Dorsolateral prefrontal cortex (tissue), 122 donors: ENCODE measurements at places on chromosomes 11 and 22. TPM values are rescaled to one million over a fixed set of nuclear protein-coding genes. Genes with fewer than 3 reads are reported as not detected.

DNA sequence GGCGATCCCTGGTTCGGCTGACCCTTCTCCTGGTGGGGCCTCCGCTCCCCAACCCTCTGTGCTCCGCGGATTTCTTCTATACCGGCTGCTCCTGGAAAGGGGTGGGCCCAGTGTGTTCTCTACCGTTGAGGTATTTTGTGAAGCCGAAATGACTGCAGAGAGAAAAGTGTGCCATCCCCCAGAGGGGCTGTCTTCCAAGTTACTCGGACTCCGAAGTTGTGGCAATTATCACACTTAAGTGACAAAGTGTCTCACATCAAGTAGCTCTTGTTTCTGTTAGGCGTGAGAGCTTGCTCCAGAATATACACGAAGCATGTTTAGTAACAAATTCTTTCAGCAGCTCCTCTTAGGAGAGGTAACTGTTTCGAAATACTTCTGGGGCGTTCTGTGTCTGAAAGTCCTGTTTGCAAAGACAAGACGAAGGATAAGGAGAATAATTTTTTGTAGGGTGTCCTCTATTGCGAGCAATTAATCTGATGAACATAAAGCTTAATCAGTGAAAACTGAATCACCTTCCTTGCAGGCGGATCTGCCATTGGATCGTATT, 434 bp downstream of the XPNPEP3 start:
- no peak for DNase-seq

GRCh38 chr22:39241794-39242594, 2.8 kb downstream of the PDGFB start:
- DNase-seq = peak; percentile 65

DNA sequence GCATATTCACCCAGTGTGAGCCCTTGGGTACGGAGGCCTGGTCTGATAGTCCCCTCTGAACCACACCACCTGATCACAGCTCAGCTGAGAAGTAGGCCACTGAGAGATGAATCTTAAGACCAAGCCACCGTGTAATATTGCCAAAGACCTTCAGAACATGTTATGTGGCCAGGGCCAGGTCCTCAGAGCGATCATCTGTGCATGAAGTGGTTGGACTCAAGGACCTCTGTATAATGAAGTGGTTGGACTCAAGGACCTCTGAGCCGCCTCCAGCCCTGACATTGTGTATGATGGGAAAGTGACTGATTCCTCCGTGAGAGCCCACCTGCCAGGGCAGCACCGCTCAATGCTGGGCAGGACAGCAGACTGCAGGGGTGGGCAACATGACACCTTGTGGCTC, 70.2 kb downstream of the TP53I11 start:
- DNase-seq = no peak

GRCh38 chr11:33089776-33090175, 50.4 kb downstream of the TCP11L1 start:
- DNase-seq = no peak

DNA sequence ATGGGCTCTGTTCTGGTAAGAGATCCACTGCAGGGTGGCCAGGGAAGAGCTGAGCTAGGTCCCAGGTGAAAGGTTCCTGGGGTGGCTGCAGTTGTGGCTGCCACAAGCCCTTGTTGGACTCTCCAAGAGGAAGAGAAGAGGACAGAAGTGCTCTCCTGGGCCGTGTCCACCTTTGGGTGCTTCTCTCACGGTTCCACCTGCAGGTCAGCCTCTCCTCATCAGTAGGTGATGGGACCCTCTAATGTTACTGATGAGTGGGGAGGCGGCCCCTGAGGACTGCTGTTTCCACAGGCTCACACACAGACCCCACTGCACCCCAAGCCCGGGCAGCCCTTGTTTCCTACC, 804.9 kb downstream of the BRD1 start:
- DNase-seq = no peak

- no peak for DNase-seq
Measured at GRCh38 chr22:34800260-34800980, 265.5 kb upstream of the ISX start.

The ROBO3 gene
- 37.0 TPM for total RNA-seq

DNA sequence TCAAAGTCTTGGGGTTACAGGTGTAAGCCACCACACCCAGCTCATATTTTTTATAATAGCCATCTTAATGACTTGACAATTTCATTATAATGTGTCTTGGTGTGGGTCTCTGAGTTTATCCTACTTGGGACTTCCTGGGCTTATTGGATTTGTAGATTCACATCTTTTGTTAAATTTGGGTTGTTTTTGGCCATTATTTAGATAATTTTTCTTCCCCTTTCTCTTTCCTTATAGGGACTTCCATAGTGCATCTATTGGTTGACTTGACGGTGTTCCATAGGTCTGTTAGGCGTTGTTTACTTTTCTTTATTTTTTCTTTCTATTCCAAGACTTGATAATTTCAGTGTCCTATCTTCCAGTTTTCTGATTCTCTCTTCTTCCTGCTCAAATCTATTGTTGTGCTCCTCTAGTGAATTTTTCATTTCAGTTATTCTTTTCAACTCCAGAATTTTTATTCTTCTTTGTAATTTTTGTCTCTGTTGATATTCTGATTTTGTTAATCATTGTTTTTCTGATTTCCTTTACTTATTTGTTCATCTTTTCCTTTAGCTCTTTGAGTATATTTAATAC, 45.6 kb downstream of the RRM1 start:
- no peak for DNase-seq

GRCh38 chr11:123202155-123203151, 7.4 kb upstream of the CLMP start:
- no peak for DNase-seq

- DNase-seq = no peak
Measured at GRCh38 chr11:38448284-38448683, 1850.2 kb upstream of the RAG2 start.

DNA sequence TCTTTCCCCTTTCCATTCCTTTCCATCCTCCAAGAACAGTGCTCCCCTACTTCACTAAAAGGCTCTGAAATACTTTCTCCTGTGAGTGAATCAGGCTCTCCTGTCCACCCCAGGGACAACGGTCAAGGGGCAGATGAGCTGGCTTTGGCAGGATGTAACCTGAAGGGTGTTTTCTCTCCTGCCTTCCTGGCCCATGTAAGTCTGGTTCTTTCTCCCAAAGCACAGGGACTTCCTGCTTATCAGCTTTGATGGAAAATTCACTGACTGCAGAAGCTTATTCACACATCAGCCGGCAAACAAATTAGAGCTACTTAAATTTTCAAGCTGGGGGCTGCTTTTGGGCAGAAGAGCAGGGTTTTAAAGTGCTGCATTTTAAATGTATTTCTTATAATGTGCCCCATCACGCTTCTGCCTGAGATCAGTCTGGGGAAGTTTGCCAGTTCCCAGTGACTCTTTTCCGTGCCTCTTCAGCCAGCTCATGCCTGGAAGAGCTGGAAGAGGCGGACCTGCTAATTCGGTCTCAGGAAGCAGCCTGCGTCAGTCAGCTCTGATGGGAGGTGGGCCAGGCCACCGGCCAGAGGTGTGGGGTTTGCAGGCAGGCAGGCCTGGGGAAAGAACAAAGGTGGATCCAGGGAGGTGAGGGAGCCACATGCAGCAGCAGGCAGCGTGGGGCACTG, 140.4 kb upstream of the TBCEL start:
- DNase-seq = peak; percentile 31
